Suppressor macrophage treated with lipopolysaccharide for 4 hours (primary cell): ENCODE measurements at places on chromosomes 6 and 20.
A peak's percentile ranks its signal among the peaks of the same experiment; 100 is the strongest.

- DNase-seq: peak; percentile 18
Measured at GRCh38 chr6:146041282-146041681, 12.4 kb downstream of the GRM1 start.

DNA sequence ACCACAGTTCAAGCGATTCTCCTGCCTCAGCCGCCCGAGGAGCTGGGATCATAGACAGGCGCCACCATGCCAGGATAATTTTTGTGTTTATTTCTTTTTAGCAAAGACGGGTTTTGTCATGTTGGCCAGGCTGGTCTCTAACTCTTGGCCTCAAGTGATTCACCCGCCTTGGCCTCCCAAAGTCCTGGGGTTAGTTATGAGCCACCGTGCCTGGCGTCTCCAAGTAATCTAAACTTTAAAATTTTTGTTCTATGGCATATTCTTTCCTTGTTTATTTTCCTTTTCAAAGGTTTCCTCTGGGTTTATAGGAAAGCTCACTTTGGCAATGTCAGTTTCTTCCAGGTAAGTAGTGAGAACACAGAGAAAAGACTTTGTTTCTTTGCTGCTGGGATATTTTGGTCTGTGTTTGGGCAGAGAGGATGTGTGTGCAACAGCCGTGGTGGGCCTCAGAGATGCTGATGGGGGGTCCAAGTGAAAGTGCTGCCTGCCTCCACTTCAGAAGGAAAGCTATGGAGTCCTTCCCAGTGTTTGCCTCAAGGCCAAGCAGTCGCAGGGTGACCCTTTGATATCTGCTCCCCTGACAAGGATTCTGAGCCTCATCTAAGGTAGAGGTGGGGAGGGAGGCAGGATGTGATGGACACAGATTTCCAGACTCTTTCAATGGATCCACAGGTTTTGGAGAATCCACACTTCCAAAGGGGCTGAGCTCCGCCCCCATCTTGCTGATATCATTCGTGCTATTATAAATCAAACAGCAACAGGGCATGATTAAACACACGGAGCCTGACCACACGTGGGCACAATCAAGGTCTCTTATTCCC is 2.3 kb downstream of the LRP11 start:
- DNase-seq: no peak

GRCh38 chr6:138109042-138109997 is 2.1 kb upstream of the PERP start:
- peak; percentile 80 for DNase-seq

- DNase-seq: no peak
Measured at GRCh38 chr6:4320860-4321259, 185.5 kb upstream of the ECI2 start.

GRCh38 chr6:42179261-42179944 is 6.2 kb downstream of the GUCA1A start:
- DNase-seq: no peak

- no peak for DNase-seq
Measured at GRCh38 chr6:114342826-114343781, at the start of gene HS3ST5. Gene HS3ST5 (minus strand): TSS chr6:114343023. CDS start chr6:114062845, 280,178 bp downstream.
